ENCODE measurements at places on chromosomes 12 and 14.

- H3K4me3 ChIP-seq, result no peak overlapping the region
- H3K27ac ChIP-seq, result no peak overlapping the region
- H3K4me1 ChIP-seq, result no peaks in the 10 kb centered on the region
- no peaks in the 10 kb centered on the region for H3K36me3 ChIP-seq
Measured at GRCh38 chr14:21014761-21015190, 10.1 kb downstream of the NDRG2 start.

GRCh38 chr12:103046154-103046553 lies 88.7 kb downstream of the ASCL1 start:
- no peaks in the 10 kb centered on the region for H3K36me3 ChIP-seq
- H3K27me3 ChIP-seq, result no peaks in the 10 kb centered on the region
- H3K4me3 ChIP-seq, result no peak overlapping the region
- no peak overlapping the region for H3K27ac ChIP-seq

- H3K27ac ChIP-seq, result no peak overlapping the region
- no peaks in the 10 kb centered on the region for H3K27me3 ChIP-seq
- peaks cover 20% of the 10 kb centered on the region for H3K4me1 ChIP-seq
- no peaks in the 10 kb centered on the region for H3K36me3 ChIP-seq
- peak overlapping the region; percentile 42 for H3K4me3 ChIP-seq
- DNase-seq, result peak; percentile 70
Measured at GRCh38 chr12:120640861-120641833, 721 bp downstream of the CABP1 start.

- no peak for DNase-seq
- peaks cover 39% of the 10 kb centered on the region for H3K27me3 ChIP-seq
- H3K36me3 ChIP-seq, result no peaks in the 10 kb centered on the region
- no peak overlapping the region for H3K27ac ChIP-seq
- H3K4me3 ChIP-seq, result no peak overlapping the region
- H3K4me1 ChIP-seq, result peaks cover 4% of the 10 kb centered on the region
Measured at GRCh38 chr12:124744659-124745464, 118.8 kb downstream of the SCARB1 start.
